ENCODE measurements at places on chromosomes 3 and 15.

DNA sequence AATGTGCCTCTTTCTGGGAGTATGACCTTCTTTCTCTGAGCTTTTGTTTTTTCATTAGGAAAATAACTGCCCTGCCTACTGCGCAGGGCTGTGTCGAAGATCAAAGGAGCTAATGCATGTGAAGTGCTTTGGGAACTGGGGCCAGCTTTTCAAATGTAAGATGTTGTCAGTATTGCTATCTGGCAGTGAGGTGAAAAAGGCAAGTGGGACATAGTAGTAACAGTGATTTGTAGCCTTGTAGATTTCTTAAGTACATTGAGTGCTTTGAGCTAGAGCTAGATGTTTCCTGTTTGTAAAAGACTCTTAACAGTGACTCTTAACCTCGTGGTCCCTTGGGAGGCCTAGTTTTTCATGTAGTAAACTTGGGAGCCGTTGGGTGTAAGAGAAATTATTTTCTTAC, 126.5 kb downstream of the ECT2 start:
- DNase-seq = no peak

DNA sequence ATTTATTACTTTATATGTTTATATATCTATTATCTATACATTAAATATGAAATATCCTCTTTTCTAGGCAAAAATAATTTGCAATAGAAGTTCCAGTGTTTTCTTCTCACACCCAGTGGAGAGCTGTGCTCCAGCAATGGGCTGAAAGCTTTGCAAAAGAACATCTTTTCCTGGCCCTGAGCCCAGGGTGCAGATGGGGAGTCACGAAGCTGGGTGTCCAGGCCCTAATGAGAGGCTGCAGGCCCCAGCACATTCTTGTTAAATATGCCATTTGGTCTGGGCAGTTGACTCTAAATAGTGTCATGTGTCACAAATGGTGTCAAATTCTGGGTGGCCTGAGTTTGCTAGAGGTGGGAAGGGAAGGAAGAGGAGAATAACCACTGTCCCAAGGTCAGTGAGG, 5.7 kb downstream of the NTRK3 start:
- DNase-seq = no peak

DNA sequence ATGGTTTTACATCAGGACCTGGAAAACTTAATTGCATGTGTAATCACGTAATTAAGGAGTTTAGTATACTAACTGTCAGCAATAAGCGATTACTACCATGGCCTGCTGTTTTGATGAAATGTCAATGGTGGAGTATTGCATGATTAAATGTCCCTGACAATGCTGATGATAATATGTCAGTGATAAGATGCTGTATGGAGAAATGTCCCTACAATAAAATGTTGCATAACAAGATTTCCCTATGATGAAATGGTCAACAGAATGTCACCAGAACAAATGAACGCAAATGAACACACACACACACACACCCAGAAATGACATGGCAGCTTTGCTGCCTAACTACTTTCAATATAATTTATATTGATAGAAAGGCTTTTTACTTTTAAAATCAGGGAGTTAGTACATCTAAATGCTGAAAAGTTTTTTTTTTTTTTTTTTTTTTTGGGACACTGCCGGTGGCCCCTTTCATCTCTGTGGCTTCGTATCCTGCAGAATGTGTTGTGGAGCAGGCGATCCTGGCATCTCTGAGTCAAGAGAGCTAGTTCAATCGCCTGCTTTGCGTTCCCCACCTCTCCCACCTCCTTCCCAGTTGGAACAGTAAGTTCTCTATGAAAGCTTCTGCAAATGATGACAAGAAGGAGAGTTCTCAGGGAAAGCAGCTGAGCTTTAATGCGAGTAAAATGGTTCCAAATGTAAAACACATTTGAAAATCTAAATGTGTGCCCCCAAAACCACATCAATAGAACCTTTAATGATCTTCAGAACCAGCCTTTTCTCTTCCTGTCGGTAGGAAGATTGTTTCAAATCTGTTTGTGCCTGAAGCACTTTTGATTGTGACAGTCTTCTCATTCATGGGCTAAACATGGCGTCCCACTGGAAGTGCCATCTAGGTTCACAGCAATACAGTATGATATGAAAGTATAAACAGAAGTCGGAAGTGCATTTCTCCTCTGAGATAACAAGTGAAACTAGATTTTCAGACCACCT, 170.1 kb upstream of the GBE1 start:
- no peak for DNase-seq

DNA sequence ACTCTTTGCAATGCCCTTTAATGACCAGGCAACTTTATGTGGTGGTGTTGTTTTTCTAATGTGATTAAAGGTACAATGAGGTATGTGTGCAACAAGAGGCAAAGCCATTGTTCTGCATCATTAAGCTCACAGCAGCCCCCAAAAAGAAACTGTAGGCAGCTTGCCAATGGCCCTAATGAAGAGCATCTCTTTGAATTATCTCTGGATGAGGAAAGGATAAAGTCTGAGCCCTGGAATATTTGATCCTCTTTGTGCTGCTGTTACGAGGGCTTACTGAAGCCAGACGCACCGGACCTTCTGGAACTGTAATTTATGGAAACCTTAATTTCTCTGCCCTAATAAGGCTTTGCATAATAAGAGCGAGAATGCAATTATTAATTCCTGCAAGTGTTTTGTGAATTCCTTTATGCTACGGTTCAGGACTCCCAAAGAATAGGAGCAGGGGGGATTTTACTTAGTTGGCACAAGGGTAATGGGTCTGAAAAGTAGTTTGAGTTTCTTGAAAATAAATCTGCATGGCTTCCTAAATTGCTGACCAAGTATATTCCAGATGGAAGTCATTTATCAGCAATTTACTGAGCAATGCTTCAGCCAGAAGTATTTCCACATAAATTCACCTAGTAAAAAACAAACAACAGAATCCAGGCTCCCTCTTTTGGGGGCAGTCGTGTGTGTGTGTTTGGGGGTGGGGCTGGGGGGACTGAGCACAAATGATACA, 193.4 kb downstream of the PDZRN3 start:
- DNase-seq = no peak

- DNase-seq = no peak
These were observed 15.7 kb upstream of the ARID3B start for GRCh38 chr15:74525309-74525708.

- DNase-seq = no peak
These were observed 19.9 kb downstream of the RBPMS2 start for GRCh38 chr15:64755427-64755940.

DNA sequence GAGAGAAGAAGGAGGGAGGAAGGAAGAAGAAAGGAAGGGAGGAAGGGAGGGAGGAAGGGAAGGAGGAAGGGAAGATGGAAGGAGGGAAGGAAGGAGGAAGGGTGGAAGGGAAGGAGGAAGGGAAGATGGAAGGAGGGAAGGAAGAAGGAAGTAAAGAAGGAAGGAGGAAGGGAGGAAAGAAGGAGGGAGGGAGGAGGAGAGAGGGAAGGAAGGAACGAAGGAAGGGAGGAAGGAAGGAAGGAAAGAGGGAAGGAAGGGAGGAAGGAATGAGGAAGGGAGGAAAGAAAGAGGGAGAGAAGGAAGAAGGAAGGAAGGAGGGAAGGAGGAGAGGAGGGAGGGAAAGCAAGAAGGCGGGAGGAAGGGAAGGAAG, 31.8 kb upstream of the ALDH1L1 start:
- no peak for DNase-seq
